CD14-positive monocyte (primary cell): ENCODE measurements at places on chromosomes 6 and 20.

DNA sequence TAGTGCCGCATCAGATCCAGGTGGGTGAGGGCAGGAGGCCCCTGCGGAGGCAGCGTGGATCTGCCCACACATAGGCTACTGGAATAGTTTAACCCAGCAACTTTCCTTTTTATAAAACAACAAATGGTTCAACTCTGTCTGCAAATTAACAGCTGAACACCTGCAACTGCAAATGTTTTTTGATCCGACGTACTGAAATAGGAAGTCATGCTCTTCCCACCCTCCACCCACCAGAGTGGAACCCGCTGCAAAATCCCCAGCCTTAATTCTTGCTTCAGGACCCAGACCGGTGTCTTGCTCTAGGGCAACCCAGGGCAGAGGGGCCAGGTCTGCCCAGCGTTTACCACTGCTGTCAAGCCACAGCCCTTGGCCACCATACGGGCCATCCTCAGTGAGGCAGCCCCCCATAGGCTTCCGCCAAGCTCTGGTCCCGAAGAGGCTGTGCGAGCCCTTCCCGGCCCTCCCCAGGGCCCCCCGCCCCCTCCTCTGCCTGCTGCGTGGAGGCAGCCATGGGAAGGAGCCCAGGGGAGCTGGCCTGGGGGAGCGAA, 334.3 kb downstream of the ZFAND3 start:
- no peak overlapping the region for H3K27ac ChIP-seq
- H3K27me3 ChIP-seq = no peaks in the 10 kb centered on the region
- peaks cover 52% of the 10 kb centered on the region for H3K36me3 ChIP-seq
- H3K4me1 ChIP-seq = peaks cover 13% of the 10 kb centered on the region
- DNase-seq = no peak
- H3K4me3 ChIP-seq = no peak overlapping the region

- peaks cover 56% of the 10 kb centered on the region for H3K4me1 ChIP-seq
- DNase-seq = no peak
- no peaks in the 10 kb centered on the region for H3K27me3 ChIP-seq
- H3K27ac ChIP-seq = peak overlapping the region; percentile 73
Measured at GRCh38 chr20:5148581-5148980, 21.8 kb downstream of the CDS2 start.

GRCh38 chr6:119658917-119659316, 309.4 kb upstream of the MAN1A1 start:
- no peaks in the 10 kb centered on the region for H3K27me3 ChIP-seq
- no peak overlapping the region for H3K4me3 ChIP-seq
- H3K4me1 ChIP-seq = no peaks in the 10 kb centered on the region
- no peak for DNase-seq

DNA sequence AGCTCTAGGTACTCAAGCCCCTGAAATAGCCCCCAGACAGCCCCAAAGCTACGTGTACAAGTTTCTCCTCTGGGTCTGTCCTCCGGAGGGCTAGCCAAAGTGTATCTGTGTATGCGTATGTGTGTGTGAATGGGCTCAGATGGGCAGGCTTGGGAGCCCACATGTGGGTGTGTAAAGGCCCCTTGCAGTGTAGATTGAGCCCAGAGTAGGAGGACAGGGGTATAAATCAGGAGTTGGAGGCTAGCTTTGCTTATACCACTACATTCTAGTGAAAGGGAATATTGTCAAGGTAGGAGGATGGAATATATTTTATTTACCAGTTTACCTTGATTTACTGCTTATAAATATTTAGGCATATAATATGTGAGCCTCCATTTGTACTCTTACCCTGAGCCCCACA, 9.0 kb upstream of the MAP3K7 start:
- H3K27me3 ChIP-seq = peaks cover 18% of the 10 kb centered on the region
- no peak for DNase-seq
- no peak overlapping the region for H3K27ac ChIP-seq
- no peak overlapping the region for H3K4me3 ChIP-seq
- H3K36me3 ChIP-seq = no peaks in the 10 kb centered on the region

- H3K4me1 ChIP-seq = no peaks in the 10 kb centered on the region
- H3K4me3 ChIP-seq = no peak overlapping the region
- no peak overlapping the region for H3K27ac ChIP-seq
Measured at GRCh38 chr6:51116723-51117122, 298.1 kb downstream of the TFAP2B start.

DNA sequence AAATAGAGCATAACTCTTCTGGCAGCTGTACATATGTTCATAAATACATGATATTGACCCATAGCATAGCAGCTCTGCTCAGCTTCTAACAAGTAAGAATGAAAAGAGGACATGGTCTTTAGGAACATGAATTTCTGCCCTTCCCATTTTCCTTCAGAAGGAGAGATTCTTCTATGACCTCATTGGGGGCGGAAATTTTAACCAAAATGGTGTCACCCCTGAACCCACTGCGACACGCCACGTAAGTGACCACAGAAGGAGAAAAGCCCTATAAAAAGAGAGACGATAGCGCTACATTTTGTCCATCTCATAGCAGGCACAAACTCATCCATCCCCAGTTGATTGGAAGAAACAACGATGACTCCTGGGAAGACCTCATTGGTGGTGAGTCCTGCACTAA, at the start of gene IL17A:
Gene IL17A, plus strand, starts transcription at position 301 of the 400 bp plus-strand sequence. Its CDS starts 57 bp downstream, at position 358.
- no peaks in the 10 kb centered on the region for H3K4me1 ChIP-seq
- no peaks in the 10 kb centered on the region for H3K27me3 ChIP-seq
- no peak for DNase-seq
- H3K36me3 ChIP-seq = no peaks in the 10 kb centered on the region

DNA sequence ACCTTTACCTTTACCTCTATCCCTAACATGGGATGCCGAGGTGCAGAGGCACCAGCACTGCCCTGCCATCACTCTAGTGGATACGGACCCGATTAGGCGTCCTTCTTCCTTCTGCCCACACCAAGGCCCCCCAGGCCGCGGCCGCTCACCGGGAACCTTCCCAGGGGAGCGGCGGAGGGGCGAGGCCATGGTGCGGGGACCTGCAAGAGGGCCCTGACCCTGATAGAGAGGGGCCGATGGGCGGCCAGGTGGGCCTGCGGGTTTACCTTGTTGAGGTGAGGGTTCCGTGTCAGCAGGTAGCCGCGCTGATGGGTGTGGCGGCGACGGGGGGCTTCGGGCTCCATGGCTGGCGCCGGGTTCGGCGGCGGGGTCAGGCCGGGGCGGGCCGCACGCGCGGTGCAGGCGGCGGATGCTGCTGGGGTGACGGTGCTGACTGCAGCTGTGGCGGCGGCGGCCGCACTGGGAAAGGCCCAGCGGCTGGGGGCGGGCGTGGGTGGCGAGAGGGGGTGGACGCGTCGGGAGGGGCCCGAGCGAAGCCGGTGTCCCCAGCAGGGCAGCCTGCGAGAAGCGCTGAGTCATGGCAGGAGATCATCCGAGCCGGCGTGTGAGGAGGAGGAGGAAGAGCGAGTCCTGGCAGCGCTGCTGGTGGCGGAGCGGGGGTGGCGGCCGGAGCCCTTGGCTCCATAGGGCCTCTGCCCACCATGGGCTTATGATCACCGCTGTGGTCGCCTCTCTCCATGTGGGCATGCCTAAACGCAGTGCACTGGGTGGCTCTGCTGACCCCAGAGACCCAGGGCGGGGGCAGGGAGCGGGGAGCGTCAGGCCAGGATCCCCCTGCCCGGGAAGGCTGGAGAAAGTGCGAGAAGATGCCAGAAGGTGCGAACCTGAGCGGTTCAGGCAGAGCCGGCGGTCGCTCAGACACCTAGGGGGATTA, at the start of gene ME1:
Gene ME1, minus strand, starts transcription at position 441 of the 934 bp plus-strand sequence. Its CDS starts 97 bp downstream, at position 344.
- peaks cover 12% of the 10 kb centered on the region for H3K27me3 ChIP-seq
- no peak within 1 kb of the TSS for H3K27ac ChIP-seq
- H3K4me1 ChIP-seq = peaks cover 51% of the 10 kb centered on the region
- H3K4me3 ChIP-seq = peak within 1 kb of the TSS; percentile 30
- DNase-seq = peak; percentile 84
- no peaks in the 10 kb centered on the region for H3K36me3 ChIP-seq

GRCh38 chr20:48149902-48150301, 364.6 kb upstream of the SULF2 start:
- no peaks in the 10 kb centered on the region for H3K36me3 ChIP-seq
- H3K4me3 ChIP-seq = no peak overlapping the region
- DNase-seq = no peak
- no peaks in the 10 kb centered on the region for H3K4me1 ChIP-seq
- no peak overlapping the region for H3K27ac ChIP-seq

GRCh38 chr6:11144393-11144851, 32.9 kb upstream of the ERVFRD-1 start:
- H3K27ac ChIP-seq = no peak overlapping the region
- no peaks in the 10 kb centered on the region for H3K36me3 ChIP-seq
- H3K27me3 ChIP-seq = no peaks in the 10 kb centered on the region
- no peak overlapping the region for H3K4me3 ChIP-seq
- peaks cover 30% of the 10 kb centered on the region for H3K4me1 ChIP-seq

- peaks cover 15% of the 10 kb centered on the region for H3K4me1 ChIP-seq
- H3K36me3 ChIP-seq = peaks cover 38% of the 10 kb centered on the region
- H3K27ac ChIP-seq = no peak overlapping the region
- H3K4me3 ChIP-seq = no peak overlapping the region
Measured at GRCh38 chr20:3652221-3652620, 11.0 kb downstream of the GFRA4 start.
